ENCODE measurements at places on chromosomes 4 and X.

DNA sequence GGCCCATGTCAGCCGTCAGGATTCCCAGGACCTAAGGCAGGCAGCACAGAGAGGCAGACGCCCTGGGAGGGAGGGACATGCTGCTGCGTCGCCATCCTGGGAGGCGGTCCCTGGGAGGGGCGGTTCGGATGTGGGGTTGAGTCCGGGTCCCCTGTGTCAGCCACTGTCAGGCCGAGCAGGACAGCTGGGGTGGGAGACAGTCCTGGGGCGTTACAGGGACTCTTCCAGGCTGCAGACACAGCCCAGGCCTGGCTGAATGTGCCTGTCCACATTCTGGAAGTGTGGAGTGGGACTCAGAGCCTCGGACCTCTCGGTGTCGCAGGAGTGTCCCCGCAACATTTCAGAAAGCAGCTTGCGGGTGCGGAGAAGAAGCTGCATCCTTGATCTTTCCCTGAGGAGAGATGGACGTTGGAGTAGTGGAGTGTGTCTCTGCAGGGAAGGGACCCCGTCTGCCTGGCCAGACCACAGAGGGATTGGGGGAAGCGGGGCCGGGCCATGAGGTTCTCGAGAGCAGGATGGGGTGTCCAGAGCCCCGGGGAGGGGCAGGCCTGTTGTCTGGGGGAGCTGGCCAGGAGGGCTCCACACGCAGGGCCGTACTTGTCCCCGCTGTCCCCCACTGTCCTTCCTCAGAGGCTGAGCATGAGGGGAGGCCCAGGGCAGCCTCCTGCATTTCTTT lies 6.1 kb downstream of the AKAP17A start:
- ATAC-seq = no peak

GRCh38 chr4:52202931-52203330 lies 151.8 kb downstream of the SPATA18 start:
- no peak for ATAC-seq

DNA sequence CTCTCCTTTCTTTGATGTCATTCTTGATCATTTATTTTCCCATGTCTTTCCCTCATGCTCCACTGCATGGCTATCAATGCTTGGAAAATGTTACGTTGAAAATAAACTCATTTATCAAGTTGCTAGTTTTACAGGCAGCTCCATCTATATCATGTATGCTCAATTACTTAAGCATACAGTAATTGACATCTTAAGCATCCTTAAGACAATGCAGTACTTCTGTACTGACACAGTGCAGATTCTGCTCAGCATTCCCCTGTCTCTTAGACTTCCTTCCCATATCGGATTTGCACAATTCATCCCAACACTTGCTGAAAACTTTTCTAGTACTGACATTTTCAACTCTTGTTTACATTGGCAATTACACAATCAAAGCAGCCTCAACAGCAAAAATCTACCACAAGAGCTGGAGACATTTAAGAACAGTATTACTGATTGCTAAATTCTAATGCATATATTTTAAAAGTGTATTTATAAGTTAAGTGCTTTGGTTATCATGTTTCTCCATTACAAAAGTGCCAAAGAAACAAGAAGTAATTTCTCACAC lies 165.6 kb downstream of the ATP10D start:
- ATAC-seq = no peak

DNA sequence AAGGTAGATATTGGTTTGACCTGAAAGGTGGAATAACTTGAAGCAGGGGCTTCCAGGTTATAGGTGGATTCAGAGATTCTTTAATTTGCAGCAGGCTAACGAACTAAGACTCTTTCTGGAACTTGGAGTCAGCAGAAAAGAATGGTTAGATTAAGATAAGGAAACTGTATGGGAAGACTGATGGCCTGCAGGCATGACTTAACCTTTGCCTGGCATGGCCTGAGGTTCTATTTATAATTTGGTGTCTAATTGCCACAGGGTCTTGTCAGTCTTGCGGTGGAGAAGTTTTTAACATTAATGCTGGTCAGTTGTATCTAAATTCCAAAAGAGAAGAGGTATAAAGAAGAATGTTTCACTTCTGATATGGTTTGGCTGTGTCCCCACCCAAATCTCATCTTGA lies 110.3 kb upstream of the VCX3A start:
- ATAC-seq = no peak

DNA sequence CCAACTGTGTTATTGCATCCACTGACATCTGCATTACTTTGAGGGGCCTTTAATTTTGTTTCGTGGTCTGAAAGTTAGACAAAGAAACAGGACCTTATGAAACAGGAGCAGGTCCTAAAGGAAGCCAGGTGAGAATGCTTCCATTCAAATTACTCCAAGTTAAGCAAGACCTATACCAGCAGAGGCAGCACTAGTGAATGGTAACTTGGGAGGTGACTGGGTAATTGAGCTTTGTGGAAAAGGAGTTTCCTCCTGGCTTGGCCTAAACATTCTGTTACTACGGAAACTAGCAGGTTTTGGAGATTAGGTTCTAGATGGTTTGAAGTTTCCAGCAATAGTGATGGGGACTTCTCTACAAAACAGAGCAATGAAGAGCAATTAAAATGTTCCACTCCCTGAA lies 173.5 kb downstream of the NKX6-1 start:
- ATAC-seq = no peak

DNA sequence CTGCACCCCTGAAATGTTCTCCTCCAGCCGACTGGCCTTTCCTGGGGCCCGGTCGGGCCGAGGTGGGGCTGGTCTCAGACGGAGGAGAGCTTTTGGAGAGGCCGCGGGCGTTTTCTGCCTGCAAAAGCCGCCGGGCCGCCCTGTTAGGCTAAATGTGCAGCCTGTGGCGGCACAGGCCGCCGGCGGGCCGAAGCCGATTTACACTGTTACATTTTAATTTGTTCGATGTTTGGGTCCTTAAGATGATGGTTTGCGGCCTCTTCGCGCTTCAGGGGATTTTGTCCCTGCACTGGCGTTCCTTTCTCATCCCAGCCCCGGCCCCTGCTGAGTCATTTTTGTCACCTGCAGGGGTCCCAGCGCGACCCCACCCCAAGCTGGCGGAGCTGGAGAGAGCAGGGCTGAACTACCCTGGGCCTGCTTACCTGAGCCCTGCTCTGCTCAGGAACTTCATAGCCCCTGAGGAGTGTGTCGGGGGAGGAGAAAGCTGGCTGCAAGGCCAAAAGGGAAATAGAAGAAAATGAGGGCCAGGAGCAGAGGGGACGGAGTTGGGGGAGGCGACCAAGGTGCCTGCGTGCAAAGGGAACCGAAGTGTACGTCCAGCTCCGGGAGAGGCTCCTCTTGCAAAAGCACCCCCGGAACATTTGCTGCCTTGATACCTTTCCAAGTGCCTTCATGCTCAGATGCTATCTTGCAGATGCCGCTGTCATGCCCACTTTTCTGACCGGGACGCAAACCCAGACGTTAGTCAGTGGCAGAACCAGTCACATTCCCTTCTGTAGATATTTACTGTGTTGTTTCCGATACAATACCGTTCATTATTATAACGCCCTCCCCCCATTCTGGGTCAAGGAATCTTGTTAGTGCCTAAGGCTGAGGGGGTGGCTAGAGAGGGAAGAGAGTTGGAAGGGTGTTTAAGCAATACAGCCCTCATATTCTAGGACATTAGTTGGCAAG lies 977 bp upstream of the RBBP7 start:
- ATAC-seq = peak; percentile 1

- ATAC-seq = peak; percentile 91
Observed at GRCh38 chr4:6582889-6583490, 8.0 kb downstream of the MAN2B2 start.

DNA sequence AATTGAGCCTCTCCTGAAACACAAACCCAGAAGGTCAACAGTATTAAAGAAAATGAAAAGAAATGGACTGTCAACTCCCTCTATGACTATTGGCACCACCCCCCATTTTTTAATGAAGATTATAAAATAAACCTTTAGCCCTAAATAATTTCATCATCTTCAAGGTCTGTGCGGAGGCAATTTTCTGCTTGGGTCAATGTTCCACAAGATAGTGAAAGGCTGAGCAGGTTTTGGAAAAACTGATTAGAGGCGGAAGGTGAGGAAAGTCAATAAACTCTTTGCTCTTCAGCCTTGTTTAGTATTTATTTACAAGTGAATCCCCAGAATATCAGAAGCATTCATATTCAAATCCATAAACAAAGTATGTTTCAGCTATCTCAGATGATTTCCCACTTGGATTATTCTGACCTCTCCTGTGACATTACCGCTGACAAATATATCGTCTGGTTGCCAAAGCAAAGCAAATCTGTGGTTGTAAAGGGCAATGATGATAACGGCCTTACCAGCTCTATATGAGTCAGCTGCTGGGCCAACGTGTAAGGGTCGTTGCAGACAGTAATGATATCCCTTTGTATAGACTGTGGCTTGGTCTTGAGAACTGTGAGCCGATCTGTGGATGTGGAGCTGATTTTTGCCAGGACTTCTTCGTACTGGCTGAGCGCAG lies 24.0 kb downstream of the RASGEF1B start:
- no peak for ATAC-seq

- peak; percentile 73 for ATAC-seq
Observed at GRCh38 chr4:173169428-173170181, 994 bp downstream of the GALNT7 start.

GRCh38 chr4:173325007-173325736 lies 9.0 kb downstream of the HMGB2 start:
- no peak for ATAC-seq

- ATAC-seq = no peak
Observed at GRCh38 chr4:132502096-132502552, 647.0 kb upstream of the PCDH10 start.

DNA sequence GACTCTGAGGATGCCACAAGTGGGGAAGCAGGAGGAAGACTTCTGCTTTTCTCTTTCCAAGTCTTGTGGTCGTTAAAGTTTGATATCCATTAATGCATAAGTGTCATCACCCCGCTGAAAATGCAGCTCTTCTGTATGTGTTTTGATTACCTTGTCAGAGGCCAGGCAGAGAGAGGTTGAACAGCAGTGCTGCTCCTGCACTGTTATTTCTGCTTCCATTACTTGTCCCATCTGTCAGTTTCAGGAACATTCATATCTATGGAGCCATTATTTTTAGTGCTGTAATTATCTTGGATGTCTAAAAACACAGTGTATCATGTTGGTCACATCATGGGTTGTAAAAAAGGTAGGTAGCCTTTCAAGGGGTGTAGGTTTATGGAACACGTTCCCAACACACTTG lies 62.0 kb upstream of the ESX1 start:
- ATAC-seq = no peak

DNA sequence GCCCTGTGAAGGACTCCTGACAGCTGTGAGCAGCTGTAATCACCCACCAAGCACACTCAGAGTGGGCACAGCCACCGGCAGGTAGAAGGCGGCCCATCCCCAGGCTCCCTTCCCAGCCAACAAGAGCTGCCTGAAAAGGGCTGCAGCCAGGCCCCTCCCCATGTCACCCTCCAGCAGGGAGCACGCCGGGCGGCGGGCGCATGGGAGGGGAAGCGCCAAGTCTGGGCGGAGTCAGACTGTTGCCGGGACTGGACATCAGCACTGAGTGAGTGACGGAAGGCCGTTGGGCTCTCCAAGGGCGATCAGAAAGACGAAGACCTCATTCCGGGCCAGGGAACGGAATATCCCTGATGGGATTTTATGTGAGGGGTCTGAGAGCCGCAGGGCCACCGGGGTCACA lies 82.1 kb downstream of the PPP2R2C start:
- no peak for ATAC-seq

DNA sequence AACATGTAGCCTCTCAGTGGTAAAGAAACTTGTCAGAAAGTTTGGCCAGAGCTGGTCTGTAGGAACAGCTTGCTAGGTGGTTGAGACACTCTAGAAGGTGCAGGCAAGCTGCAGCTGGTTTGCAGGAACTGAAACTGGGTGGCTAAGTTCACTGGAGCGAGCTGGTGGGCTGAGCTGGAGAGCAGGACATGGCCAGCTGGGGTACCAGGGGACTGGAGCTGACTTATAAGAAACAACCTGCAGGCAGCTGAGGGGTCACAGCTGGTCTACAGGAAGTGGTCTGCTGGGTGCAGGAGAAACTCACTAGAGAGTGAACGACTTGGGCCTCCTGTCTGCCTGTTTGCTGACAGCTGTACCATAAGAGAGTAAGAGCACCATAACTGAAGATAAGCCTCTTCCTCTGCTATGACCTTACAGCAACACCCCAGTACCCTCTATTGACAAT lies 157.1 kb upstream of the LNX1 start:
- no peak for ATAC-seq

GRCh38 chrX:34585561-34585960 lies 71.5 kb downstream of the TMEM47 start:
- ATAC-seq = no peak

DNA sequence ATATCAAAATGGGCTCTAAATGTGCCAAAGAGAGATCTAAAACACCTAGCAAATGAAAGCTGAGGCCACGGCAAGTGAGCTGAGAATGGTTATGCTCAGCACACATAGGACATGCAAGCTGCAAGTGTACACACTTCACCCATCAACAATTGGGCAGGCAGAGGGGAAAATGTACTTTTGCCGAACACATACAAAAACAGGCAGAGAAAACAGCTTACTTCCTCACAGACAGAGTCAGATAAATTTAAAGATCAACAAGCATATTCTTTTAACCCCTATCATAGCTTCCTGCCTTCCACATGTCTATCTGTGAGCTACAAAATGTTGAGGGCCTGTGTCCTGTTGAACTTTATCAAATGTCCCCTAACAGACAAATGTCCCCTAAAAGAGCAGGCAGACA lies 60.3 kb downstream of the SH3KBP1 start:
- no peak for ATAC-seq

DNA sequence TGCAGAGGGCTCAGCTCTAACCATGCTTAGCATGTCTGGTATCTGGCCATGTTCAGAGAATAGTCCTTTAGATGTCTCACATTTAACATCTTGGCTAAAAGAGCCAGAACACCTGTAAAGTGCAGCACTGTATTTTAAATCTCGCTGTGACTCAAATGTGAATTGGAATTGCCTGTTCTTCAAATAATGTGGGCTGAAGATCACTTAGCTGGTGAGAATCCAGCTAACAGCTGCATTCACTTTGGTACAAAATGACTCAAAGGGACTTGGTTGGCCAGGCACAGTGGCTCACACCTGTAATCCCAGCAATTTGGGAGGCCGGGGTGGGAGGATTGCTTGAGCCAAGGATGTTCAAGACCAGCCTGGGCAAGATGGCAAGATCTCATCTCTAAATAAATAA lies 63.5 kb upstream of the PLAC8 start:
- ATAC-seq = no peak

DNA sequence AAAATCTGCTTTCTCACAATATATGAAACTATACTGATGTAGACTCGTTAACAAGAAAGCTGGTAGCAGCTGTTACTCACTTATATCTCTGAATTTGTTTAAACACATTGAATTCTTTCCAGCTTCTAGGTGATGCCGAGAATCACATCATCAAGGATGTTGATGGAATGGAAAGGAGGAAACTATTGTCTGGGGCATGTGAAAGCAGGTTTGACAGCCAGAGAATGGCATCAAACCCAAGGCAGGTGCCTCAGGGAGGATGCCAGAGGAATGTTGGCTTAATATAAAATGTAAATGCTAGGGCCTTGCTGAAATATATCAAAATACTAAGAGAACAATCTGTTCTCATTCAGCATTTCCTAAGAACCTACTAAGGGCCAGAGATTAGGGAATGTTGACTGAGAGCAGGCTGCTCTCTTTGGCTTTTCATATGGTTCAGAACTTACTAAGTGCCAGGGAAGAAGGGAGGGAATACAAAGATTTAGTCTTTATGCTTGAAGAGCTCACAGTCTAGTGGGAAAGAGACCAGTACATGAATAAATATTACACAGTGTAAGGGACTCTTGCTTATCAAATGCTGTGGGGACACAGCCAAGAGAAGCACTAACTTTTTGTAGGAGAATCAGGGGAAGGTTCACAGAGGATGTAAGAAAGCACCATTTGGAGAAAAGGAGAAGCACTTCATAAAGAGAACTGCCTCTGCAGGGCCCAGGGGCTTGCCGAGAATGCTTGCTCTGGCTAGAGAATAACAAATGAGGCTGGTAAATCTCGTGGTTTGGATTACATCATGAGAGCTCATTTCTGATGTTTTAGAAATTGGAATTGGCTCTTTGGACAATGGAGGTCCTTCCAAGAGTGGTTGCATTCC lies 14.7 kb downstream of the SLIT2 start:
- no peak for ATAC-seq
